ENCODE measurements at places on chromosomes 12 and 14. TPM values are rescaled to one million over a fixed set of nuclear protein-coding genes. Genes with fewer than 3 reads are reported as not detected.

Gene DENND5B
- total RNA-seq, result 5.2 TPM

Gene CCDC197
- not detected for total RNA-seq

Gene PLEK2
- 4.7 TPM for total RNA-seq

Gene FLRT2
- 531 TPM for total RNA-seq

Gene SDS
- total RNA-seq, result not detected

Gene LPAR5
- not detected for total RNA-seq

Gene NPFF
- not detected for total RNA-seq

Data from bladder microvascular endothelial cell (primary cell).